ENCODE measurements at places on chromosomes 3 and 15.

DNA sequence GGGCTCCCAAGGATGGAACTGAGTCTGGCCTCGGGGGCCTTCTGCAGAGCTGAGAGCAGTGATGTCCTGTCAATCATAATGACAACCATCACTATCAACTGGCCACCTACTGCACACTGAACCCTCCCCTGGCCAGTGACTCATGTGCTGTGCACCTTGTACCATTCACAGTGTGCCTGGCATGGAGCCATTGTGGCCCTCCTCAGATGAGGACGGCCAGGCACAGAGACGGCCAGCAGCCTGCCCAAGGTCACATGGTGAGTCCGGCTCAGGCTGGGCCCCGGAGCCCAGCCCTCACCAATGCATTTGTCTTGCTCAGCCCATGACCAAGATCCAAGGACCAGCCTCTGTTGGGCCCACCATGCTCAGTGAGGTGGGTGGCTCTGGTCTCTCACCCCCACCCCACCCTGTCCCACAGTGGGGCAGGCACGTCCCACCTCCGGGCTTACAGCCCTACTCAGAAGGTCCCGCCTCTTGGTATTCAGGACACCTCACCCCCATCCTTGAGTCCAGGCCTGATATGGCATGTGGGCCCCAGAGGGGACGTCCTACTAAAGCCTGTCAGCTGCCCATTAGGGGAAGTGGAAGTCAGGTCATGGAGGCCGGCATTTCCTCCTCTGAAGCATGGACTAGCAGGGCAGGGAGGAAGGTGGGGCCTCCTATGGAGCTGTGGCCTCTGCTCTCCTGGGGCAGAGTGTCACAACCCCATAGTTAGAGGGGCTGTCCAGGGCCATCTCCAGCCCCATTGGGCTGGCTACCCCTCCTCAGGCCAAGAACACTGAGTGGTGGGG is 35.9 kb upstream of the TMEM115 start:
- no peak for DNase-seq

DNA sequence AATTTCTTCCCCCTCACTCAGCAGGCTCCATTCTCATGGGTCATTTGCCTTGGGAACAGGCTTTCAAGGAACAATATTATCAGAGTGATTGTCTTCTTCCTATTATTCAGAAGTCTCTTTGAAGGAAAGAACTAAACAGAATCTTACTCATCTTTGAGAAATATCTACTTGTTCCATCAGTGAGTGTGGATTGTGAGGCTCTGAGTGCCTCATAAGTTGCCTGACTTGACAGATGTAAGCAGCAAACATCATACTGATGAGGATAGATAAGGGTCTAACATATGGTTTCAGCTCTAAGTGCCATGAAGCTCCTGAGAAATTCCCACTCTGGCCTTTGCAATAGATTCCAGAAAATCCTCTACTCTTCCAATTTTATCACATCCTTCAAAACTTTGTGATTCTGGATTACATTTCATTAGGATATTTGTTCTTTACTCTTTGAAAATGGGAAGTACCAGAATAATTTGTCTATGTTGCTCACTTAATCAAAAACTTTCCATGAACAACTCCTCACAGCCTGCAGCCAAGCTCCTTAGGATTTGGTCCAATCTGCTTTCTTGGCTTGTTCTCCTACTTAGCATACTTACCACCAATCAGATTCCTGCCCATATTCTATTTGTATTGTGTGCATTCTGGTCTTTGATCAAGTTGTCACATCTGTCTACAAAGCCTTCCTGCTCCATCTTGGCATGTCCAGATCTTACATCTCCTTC is 120.1 kb downstream of the RPL22L1 start:
- no peak for DNase-seq

DNA sequence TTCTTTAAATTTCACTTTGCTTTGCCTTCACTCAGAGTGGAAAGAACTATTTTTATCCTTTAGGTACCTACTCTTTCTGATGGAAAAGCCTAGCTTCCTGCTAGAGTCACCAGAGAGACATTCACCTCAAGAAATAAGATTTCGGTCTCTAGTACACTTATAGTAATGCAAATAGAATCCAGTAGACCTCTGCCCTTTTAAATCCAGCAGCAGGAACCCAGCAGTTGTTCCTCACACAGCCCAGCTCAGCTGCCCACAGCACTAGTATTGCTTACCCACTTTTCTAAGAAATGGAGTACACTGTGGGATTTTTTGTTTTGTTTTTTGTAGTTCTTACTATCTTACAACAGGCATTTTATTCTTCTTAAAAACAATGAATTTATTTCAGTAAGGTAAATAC is 497.0 kb upstream of the CCDC54 start:
- no peak for DNase-seq

- DNase-seq: no peak
Measured at GRCh38 chr15:101295607-101296161, 636 bp upstream of the SNRPA1 start.
